NCI-H2227 treated with DMSO at 0.1 percent for 48 hours (cell line): ENCODE measurements at places on chromosomes 3 and 15.

DNA sequence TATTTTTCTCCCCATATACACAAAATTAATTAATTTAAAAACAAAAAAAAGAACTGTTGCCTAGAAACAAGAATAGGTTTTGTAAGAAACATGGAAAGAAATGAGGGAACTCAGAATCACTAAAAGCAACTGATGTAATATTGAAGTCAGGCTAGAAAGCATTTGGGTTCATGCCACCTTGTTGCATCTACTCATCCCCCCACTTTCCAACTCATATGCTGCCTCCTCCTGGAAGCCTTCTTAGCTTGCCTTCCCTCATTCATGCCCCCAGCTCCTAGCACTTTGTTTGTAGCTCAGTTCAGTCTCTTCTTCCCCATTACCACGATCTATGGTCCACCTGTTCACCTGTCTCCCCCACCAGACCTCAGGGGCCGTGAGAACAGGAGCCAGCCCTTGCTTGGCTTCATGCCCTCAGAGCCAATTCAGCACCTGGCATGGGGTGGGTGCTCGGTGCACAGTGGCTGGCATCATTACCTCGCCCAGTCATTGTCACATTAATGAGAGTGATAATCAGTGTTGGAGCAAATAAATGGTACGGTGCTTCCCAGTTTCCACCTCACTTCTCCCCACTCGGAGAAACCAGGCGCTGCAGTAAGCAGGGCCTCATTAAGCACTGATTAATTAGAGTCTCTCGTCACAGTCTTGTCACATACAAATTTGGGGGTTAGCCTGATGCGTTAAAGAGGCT lies 62.4 kb upstream of the SLC6A1 start:
- DNase-seq, result no peak

- DNase-seq, result no peak
These were observed 106.5 kb upstream of the GALNT15 start for GRCh38 chr3:16067837-16068471.

DNA sequence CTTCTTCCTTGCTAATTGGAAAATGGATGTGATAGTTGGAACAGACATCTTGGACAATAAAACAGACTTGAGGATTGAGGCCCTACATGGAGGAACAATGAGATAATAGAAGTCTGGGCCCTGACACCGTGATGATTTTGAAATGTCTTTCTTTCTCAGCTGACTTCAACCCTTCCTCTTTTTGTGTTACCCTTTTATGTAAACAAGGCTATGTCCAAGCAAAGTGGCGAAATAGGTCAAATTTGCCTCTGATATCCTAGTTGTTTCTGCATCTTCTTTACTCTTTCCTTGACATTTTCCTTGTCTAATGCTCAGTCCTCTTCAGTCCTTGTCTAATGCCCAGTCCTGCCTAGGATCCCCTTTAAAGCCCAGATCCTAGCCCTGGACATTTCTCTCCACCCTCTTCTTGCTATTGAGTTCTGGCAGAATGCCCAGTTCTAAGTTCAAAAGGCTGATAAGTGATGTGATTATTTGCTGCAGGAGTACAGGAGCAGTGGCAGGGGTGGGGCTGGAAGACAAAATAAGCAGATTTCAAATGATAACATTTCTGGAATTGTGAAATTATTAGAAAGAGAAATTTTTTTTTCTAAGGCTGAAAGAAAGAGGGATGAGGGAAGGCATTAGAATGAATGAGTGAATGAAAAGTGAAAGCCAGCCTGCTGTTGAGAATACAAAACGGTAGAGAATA lies 6.5 kb upstream of the VPS8 start:
- DNase-seq, result peak; percentile 92

- DNase-seq, result no peak
These were observed 18.1 kb upstream of the SLC7A14 start for GRCh38 chr3:170603770-170604510.

DNA sequence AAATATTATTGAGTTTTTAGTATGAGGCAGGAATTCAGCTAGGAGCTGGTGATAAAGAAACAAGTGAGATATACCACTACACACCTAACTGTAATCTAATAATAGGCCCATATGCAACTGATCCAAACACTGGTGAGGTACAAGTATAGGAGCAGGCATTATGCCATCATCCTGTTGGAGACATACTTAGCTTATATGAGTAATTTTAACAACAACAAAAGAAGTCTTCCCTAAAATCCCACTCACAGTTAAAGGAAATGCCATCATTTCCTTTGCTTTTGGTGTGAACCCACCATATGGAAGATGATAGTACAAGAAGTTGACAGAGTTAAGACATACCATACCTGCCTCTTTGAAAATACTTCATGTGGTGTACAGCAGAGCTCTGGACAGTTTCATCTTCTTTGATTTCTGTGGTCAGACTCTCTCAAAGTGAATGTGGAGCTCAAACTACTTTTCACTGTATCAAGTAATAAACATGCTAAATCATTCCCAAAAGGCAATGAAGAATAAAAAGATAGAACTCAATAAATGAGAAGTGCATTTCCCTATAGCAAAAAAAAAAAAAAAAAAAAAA lies 85.5 kb downstream of the CD200R1L start:
- no peak for DNase-seq

- DNase-seq, result no peak
These were observed 440.3 kb upstream of the DPH6 start for GRCh38 chr15:35986191-35986721.

GRCh38 chr3:195079636-195080035 lies 191.3 kb downstream of the XXYLT1 start:
- DNase-seq, result no peak

DNA sequence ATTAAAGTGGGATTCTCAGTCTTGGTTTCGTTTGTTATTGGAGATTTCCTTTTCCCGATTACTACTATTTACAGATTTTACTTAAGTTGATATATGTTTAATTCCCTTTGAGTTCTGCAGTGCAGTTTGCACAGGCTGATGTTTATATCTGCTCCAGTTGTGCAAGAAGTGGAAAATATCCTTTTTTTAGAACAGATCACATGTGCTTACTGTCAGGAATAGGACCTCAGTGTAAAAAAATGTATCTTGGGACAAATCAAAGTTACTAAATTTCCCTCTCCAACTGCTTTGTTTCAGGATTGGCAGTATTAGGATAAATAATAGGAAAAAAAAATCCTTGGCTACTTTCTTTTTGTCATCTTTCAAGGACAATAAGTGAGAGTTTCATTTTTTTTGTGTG lies 6.9 kb downstream of the MITF start:
- no peak for DNase-seq

DNA sequence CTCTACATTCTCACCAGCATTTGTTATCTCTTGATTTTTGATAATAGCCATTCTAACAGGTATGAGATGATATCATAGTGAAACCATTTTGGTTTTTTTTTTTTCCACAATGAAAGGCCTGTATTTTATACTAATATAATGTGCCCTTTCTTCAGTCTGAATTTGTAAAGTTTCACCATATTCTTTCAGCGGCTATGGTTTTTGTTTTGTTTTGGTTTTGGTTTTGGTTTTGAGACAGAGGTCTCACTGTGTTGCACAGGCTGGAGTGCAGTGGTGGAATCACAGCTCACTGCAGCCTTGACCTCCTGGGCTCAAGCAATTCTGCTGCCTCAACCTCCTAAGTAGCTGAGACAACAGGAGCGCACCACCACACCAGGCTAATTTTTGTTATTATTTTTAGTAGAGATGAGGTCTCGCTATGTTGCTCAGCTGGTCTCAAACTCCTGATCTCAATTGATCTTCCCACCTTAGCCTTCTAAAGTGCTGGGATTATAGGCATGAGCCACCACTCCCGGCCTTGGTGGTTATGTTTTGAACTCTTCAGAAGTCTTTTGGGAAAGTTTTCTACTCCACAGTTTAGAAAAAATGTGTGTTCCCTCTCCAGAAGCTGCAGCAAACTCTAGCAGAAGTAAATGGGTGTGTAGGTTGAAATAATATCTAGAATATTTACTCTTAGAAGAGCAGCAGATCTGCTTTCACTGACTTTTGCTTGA lies 110.2 kb upstream of the UMPS start:
- DNase-seq, result no peak

- no peak for DNase-seq
These were observed 163.1 kb upstream of the UMPS start for GRCh38 chr3:124567179-124567578.

DNA sequence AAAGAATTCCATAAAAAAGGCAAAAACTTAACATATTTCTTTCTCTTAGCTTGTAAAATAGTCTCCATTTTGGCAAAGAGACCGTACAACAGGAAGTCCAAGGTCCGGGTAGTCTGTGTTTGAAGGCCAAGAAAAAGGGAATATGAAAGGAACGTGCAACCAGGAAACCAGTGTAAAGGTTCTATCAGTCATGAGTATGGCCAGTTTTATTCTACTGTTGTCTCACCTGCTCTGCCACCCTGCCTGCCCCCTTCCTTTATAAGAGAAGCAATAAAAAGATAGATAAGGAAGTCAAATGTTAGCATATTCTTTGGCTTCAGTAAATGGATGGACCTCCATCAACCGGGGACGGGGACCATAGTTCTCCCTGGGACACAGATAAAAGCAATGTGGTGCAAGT lies 370.6 kb upstream of the ROBO2 start:
- DNase-seq, result no peak

DNA sequence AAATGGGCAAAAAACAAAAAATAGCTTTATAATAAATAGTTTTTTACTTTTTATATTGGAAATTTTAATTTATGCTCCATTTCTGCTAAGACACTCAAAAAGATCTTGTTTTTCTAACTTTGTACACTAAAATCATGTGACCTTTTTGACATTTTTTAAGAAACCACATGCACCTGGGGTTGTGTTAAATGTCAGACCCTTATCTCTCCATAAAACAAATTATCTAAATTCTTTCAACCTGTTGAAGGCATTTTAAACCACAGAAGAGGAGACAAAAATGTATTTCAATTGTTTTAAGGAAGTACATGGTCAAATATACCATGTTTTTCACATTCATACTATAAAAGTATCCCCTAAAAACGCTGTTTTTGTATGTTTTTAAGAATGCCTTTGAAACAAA lies 29.2 kb downstream of the IFT80 start:
- no peak for DNase-seq

DNA sequence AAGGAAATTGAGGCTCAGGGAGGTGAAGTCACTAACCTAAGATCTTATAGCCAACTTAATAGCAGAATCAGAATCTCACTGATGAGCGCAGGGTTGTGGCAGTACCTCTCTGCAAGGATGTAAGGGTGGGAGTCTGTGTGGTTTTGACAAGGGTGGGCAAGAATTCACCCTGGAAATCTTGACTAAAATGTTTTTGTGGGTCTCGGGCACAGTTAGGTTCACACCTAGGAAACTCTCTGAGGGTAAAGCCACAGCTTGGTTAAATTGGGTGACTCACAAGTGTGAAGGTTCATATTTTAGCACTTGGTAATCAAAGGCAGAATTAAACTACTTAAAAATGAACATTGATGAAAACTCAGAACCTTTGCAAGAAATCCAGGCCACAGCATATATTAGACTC lies 178.2 kb upstream of the EOMES start:
- no peak for DNase-seq

GRCh38 chr15:57994221-57995049 lies 71.1 kb downstream of the ALDH1A2 start:
- DNase-seq, result no peak

DNA sequence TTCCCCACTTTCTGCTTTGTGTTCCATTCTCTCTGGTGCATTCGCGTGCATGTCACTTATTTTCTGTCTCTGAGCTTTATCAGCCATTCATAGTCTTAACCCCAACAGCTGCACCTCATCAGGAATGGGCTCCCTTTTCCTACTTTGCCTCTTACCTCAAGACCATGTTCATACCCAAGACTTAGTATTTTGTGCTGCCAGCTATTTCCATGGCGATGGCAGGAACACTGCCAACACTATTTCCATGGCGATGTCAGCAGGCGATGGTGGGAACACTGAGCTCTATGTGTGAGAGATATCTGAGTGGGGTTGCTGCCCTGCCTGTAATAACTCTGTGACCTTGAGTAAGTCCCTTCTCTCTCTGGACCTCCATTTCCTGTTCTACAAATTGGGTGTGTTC lies 5.5 kb downstream of the ZNF35 start:
- DNase-seq, result no peak

GRCh38 chr15:45401665-45402161 lies 23.4 kb upstream of the GATM start:
- no peak for DNase-seq

DNA sequence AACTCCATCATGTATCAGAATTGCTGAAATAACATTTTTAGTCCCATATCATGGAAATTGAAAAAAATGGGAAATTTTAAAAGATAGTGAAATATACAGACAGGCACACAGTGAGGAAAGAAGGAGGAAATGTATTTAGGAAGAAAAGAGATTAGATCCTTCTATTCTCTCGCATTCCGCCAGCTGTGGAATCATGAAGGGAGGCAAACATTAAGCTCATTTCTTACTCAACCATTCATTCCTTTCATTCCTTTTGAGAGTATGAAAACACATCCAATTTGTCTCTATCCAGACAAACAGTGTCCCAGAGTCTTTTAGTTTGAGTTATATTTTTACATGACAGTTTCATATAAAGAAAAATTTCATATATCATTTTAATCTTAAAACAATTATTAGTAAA lies 52.5 kb upstream of the KCNMB2 start:
- DNase-seq, result no peak

DNA sequence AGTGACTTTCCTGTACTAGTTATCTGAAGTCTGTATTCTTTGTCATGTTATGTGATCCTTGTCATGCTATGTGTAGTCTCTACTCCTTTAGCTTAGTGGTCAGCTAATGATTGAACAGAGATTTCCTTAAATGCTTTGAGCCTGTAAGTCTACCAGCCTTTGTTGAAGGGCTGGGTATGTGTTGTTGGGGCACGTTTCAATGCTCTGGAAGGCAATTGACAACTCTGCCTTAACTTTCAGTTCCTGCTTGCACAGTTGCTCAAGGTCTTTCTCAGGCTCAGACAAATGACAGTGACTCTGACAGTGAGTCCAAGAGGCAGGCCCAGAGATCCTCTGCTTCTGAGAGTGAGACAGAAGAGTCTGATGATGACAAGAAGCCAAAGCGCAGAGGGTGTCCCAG lies 89.3 kb downstream of the CHD2 start:
- DNase-seq, result no peak

- peak; percentile 66 for DNase-seq
These were observed 593.4 kb upstream of the TGFBR2 start for GRCh38 chr3:30012941-30013543.

- DNase-seq, result no peak
These were observed 58.9 kb upstream of the SLC6A6 start for GRCh38 chr3:14343338-14344112.

DNA sequence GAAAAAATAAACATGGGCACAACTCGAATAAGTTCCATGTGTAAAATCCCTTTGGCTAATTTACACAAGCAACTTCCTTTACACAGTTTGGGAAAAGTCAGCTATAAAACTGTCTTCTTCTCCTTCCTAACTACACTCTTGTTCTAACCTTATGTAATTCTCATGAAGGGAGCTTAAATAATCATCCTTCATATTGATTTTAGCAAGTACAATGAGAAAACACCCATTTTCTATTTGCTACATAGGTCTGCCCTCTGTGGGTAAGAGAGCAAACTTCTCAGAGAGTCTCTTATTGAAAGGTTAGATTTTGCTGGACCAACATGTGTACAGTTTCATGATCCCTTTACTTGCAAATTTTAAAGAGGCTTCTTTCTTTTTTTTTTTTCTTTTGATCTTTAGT lies 398.5 kb downstream of the ROBO1 start:
- no peak for DNase-seq
